Natural killer cell treated with Interleukin-12 subunit alpha and Interleukin-12 subunit beta and Interleukin-15 and Interleukin-18, amount 100 ng/mL, for 72 hours (primary cell): ENCODE measurements at places on chromosomes 4 and X. TPM values are rescaled to one million over a fixed set of nuclear protein-coding genes. Genes with fewer than 3 reads are reported as not detected.

DNA sequence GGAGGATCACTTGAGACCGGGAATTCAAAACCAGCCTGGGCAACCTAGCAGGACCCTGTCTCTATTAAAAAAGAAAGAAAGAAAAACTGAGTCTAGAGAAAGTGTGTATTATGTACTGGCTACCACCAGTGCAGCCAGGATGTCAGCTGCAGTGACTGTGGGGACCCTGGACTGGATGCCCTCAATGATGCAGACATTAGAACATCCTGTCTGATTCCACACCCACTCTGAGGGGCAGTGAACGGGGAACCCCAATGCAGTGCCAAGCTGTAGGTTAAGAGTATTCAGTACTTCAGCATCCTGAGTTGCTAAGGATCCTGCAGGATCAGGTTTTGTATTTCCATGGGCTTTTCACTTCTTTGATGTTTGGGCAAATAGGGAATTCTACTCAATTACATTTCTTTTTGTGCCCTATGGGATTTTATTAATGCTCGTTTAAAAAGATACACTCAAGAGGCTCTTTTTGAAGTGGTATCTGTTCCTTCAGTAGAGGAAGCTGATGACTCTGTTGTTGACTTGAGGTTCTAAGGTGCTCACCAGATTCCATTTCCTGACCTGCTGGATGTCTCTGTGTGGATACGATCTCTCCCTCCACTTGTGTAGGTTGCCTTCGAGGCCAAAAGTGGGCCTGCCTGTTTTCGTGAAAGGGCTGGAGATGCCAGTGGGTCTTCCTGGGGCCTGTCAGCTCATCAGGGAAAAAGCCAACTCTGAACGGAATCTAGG, 85.9 kb upstream of the CLCN4 start:
- H3K36me3 ChIP-seq, result peaks cover 6% of the 10 kb centered on the region
- no peaks in the 10 kb centered on the region for H3K4me1 ChIP-seq
- H3K4me3 ChIP-seq, result no peak overlapping the region
- H3K27me3 ChIP-seq, result no peaks in the 10 kb centered on the region

The RHOXF2 gene
- total RNA-seq, result not detected

The PGRMC2 gene
- 29.4 TPM for total RNA-seq

DNA sequence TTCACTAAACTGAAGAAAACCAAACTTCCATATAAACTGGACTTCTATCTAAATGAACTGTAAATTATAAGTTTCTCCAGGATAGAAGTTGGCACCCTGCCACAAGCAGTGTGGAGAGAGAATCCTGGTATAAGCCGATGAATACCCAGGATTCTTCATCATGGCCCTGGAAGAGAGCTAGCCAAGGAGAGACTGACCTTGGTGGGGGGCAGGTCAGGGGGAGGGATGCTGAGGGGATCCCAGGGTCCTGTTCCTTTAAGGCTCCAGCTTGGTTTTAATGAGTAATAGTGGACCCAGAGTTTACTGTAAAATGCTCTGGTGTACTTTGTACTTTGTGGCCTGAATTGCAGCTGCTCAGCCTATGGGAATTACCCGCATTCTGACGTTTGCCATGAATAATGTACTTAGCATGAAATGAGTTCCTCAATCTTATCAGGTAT, 16.9 kb downstream of the RASSF6 start:
- no peak overlapping the region for H3K4me3 ChIP-seq
- peaks cover 3% of the 10 kb centered on the region for H3K4me1 ChIP-seq
- H3K36me3 ChIP-seq, result no peaks in the 10 kb centered on the region
- no peak overlapping the region for H3K27ac ChIP-seq

The MAGEA11 gene
- total RNA-seq, result not detected

- H3K36me3 ChIP-seq, result no peaks in the 10 kb centered on the region
- H3K4me3 ChIP-seq, result no peak overlapping the region
- DNase-seq, result no peak
These were observed 1.3 kb downstream of the CABS1 start for GRCh38 chr4:70336043-70336442.

DNA sequence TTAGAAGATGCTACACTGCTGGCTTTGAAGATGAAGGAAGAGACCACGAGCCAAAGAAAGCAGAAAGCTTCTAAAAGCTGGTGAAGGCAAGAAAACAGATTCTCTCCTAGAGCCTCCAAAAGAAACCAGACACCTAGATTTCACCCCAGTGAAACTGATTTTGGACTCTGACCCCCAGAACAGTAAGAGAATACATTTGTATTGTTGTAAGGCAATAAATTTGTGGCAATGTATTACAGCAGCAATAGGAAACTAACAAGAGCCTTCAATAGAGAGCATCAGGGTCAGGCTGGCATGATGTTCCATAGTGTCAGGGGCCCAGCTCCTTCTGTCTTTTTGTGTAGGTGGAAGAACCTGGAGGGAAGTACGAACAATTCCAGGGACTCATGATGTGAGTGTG, 6.0 kb upstream of the TEC start:
- H3K27ac ChIP-seq, result no peak overlapping the region
- peaks cover 5% of the 10 kb centered on the region for H3K4me1 ChIP-seq
- no peak for DNase-seq
- no peaks in the 10 kb centered on the region for H3K36me3 ChIP-seq
- no peaks in the 10 kb centered on the region for H3K27me3 ChIP-seq

The AFF1 gene
- total RNA-seq, result 56.2 TPM
